ENCODE measurements at places on chromosomes 12 and 14.

- no peak for DNase-seq
Measured at GRCh38 chr12:104624529-104624928, 167.8 kb downstream of the CHST11 start.

DNA sequence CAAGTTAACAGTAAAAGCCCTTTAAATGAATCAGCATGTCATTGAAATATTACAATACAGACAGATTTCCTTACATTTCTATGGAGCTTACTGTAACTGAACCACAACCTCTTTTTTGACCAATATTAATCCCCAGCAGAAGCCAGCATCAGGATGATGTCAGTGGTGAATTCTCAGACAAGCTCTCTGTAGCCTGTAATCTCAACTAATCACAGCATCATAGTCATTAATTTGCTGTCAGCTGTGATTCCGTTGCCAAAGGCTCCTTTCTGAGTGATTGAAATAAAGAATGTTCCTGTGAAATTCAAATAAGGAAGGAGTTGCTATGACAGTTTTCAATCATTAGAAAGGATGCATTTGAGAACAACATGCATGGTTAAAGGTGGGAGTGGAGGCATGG lies 323.1 kb downstream of the PDZRN4 start:
- no peak for DNase-seq

DNA sequence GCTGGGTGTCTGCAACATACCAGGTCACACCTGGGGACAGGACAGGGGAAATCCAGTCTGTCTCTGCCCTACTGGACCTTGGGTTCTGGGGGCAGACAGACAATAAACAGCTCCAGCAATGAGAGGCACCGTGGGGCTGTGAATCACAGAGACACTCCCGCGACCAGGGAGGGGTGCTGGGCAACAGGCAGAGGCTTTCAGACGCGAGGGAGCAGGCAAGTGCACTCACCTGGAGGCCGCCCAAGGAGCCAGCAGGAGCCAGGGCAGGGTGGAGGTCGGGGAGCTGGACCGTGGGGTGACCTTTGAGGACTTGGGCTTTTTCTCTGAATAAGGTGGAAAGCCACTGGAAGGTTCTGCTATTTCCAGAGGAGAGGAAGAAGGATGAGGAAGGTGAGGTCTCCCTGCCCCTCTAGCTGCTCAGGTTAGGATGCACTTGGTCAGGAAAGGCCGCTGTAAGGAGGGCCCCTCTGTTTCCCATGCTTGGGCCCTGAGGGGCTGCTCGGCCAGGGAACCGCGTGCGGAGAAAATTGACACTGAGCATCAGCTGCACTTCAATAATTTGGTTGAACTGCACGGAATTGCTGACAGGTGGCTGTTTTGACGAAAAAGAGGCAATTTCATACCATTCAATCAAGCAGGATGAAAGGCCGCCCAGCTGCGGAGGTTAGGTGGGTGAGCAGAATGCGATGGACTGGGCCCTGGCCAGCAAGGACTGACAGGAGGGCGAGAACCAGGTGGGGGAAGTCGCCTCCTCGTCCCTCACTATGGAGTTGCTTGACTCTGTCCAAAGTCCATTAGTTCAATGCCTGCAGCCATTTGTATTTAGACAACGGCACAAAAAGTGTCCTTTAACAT lies 42.2 kb downstream of the JAG2 start:
- no peak for DNase-seq

DNA sequence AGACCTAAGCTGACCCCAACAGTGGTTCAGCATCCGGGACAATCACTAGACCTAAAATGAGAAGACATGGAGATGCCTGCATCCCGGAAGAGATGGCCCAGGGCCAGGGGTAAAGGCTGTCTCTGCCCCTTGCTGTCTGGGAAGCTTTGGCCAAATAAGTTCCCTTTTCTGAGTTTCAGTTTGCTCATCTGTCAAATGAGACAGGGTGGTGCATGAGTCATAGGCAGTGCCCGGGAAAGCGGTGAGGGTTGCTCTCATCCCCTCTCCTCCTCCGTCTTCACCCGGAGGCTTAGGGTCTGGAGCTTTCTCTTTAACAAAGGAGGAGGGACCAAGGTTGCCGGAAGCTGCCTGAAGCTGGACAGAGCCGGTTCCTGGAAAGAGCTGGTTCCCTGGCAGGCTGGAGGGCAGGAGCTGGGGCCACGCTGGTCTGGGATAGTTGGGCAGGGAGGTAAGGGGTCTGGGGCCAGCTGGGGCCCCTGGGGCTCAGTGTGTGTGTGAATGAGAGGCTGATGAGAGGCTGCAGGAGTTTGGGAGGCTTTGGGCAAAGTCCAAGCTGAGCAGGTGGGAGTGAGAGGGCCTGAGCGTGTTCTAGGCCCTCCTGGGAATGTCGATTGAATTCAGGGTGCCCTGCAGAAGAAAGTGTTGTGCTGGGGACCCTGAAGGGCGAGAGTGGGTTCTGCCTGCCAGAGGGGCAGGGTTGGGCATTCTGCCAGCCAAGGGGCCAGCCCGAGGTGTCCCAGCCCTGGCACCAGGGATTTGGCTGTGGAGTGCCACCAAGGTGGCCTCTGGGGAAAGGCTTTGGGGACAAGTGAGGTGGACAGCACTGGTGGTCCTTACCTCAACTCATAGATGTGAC lies at the start of gene SDSL:
Gene SDSL (plus strand): TSS at position 351 of the 856 bp plus-strand sequence. CDS start 5,603 bp downstream, outside the sequence.
- no peak for DNase-seq

DNA sequence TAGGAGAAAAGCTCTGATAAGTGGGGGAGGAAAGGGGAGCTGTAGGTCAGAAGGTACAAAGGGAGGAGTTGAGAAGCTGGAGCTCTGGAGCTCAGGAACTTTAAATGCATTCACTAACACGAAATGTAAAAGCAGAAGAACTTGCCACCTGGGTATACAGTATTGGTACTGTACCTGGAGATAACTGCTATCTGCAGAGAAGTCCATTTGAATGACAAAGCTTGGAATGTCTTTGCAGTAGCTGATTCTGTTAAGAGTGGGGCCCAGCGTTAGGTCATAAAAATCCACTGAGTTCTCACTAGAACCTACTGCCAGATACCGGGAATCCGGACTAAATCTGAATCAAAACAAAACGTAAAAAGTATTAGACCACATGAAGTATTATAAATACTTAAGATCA lies 55.6 kb downstream of the ZC3H14 start:
- no peak for DNase-seq

DNA sequence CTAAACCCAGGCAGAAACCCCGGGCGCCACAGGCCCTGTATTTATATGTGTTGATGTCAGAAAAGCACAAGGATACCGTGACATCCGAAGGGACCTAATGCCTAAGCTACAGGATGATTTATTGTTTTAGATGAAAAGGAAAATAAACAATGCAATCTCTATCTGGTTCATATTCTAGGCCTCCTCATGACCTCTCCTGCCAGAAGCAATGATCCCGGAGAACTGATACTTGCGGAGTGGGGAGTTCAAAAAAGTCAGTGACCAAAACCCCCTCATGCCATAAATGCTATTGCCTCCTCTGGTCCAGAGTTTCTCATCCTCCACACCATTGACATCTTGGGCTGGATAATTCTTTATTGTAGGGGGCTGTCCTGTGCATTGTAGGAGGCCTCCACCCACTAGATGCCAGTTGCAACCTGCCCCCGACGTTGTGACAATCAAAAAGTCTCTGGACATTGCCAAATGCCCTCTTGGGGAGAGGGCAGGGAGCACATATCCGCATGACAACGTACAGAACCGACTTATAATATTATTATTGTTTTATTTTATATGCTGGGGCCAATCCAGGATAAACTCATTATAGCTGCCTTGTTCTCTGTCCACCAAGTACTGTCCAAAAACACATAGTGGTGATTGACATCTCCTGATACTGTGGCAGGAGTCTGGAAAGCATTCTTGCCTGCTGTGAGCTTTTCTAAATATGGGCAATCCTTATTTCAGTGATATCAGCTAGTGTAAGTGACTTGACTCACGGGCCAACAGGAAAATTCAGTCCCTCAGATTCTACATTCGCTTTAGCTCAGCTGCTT lies 1.1 kb upstream of the CSRP2 start:
- DNase-seq = no peak

DNA sequence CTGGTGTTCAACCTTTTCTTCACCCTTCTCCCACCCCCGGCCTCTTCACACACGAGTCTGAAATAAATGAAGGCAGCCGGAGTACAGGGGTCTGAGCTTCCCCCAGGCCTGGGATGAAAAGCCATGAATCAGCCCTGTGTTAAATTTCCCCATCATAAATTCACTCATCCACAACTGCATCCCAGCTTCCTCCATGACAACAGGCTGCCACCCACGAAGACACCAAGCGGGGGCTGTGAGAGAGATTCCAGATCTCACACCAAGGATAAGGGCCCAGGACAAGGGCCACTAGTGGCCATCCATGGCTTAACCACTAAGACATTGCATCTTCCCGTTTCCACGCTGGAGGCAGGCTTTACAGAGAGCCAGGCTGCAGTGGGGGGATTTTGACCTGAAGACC lies 93.9 kb upstream of the NCOR2 start:
- no peak for DNase-seq
